Activated CD8-positive, alpha-beta memory T cell treated with anti-CD3 and anti-CD28 coated beads for 1 hour (primary cell): ENCODE measurements at places on chromosomes 11 and 22.

DNA sequence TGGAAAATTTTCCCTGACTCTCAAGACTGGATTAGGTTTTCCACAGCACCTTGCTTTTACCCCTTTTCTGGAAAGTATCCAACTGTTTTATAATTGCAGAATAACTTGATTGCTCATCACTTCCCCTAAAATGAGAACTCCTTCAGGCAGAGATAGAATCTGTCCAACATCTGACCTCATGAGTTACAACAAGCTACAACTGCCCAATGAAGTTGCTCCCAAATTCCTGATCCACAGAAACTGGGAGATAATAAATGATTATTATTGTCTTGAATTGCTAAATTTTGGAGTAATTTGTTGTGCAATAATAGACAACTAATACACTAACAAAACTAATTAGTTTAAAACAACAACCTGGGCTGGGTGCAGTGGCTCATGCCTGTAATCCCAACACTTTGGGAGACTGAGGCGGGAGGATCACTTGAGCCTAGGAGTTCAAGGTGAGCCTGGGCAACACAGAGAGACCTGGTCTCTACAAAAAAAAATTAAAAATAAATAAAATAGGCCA, 10.0 kb upstream of the CCDC83 start:
- DNase-seq: no peak

GRCh38 chr11:100072131-100072530, 615.0 kb upstream of the ARHGAP42 start:
- DNase-seq: no peak

- no peak for DNase-seq
Observed at GRCh38 chr11:28659716-28660348, 551.6 kb downstream of the METTL15 start.

- no peak for DNase-seq
Observed at GRCh38 chr22:28002863-28003565, 84.0 kb upstream of the PITPNB start.

GRCh38 chr22:24161485-24161884, 19.8 kb upstream of the SUSD2 start:
- DNase-seq: no peak

DNA sequence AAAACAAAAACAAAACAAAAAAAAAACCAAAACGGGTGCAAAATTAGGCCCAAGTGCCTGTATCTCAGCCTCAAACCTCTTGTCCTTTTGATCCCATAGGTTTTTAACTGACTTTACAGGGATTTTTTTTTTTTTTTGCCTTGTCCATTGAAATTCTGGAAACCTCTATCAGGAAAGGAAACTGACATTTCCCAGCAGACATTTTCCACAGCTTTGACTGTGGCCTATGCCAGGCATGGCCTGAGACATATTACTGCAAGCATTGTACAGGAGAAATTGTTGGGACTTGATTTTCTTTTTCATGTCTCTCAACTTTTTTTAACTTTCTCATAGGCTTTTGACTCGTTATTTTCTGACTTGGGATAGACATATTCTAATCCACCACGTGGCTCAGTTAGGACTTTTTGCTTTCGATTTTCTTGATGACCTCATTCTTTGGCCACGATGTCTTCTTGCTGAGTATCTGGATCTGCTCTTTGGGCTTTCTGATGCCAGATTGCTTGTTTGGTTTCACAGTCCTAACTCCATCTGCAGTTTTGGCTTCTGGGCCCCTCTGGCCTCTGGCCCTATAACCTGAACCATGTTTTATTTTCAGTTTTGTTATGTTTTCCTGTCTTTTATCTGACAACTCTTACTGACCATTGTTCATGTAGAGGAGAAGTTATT, 336.1 kb upstream of the C11orf87 start:
- DNase-seq: no peak

- no peak for DNase-seq
Observed at GRCh38 chr11:79097246-79097875, 343.5 kb downstream of the TENM4 start.

- no peak for DNase-seq
Observed at GRCh38 chr11:77080643-77081210, 14.0 kb downstream of the CAPN5 start.

DNA sequence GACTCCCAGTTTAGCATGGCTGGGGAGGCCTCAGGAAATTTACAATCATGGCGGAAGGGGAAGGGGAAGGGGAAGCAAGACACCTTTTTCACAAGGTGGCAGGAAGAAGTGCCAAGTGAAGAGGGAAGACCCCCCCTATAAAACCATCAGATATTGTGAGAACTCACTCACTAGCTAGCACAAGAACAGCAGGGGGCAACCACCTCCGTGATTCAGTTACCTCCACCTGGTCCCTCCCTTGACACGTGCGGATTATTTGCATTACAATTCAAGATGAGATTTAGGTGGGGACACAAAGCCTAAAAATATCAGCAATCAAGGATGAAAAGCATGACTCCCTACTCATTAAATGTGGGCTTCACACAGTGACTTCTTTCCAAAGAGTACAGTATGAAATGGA, 155.0 kb upstream of the CCDC90B start:
- DNase-seq: no peak
